Stimulated activated CD8-positive, alpha-beta memory T cell treated with anti-CD3 and anti-CD28 coated beads, Interleukin-12 subunit alpha, Interleukin-12 subunit beta, amount 100 ng/mL, for 1 hour (primary cell): ENCODE measurements at places on chromosomes 4 and X.

DNA sequence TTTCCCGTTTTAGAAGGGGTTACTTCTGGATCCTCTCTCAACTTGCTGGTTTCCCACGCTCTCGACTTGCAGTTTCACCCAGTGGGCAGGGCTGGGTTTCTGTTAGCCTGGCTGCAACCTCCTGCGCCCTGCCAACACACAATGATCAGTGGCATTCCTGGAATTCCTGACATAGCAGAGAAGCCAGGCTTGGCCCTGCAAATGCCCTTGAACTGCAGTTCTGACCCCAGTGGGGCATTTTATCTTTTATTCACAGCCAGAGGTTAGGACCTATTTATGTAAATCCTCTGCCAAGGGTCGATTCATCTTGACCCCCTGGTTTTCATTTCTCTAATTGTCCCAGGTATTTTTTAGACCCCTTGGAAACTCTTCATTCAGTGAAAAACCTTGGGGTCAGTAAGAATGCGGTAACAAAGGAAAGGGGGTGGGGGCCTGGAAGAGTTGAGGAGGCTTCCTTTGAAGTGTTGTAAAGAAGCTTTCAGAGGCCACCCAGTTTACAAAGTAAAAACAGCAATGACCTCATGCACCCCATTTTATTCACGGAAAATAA, 217.6 kb downstream of the ZNF674 start:
- no peak for DNase-seq

- DNase-seq = no peak
Observed at GRCh38 chrX:20140420-20140819, 1.2 kb downstream of the EIF1AX start.

GRCh38 chrX:132127743-132128142, at the start of gene FRMD7:
FRMD7 (minus strand) TSS chrX:132128020; CDS start chrX:132127844, 176 bp downstream.
- DNase-seq = no peak

DNA sequence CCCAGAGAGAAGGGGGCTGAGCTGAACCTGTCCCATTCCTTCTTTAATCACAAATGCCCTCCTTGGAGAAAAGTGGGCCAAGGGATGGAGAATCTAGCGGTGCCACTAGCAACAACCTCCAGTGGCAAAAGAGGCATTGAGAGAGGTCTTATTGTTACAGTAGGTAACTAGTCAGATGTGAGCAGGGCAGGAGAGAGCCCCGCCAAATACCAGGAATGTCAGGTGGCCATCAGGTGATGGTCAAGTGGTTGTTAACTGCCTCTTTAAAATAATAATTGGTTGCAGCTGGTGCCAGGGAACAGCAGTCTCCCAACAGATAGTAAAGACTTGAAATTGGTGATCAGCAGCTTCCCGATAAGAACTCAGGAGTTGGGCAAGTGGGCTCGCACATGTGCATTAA, 116.1 kb downstream of the EVC2 start:
- DNase-seq = no peak

GRCh38 chr4:15131551-15131950, 129.3 kb downstream of the CPEB2 start:
- no peak for DNase-seq

- DNase-seq = no peak
Observed at GRCh38 chr4:41820473-41820872, 71.9 kb upstream of the PHOX2B start.

GRCh38 chrX:19334945-19335626, 8.6 kb upstream of the PDHA1 start:
- no peak for DNase-seq

DNA sequence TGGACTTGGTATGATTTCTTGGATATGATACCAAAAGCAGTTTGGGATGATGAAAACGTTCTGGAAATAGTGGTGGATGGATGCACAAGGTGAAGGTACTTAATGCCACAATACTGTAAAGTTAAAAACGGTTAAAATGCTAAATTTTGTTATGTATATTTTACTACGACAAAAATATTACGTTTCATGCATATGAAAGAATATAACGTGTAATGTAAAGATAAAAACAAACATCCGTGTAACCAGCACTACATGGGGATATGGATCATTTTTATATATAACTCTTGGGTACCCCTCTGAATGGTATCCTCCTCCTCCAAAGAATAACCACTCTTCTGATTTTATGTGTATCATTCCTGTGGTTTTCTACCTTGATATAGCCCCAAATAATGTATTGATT, 862 bp upstream of the CENPU start:
- no peak for DNase-seq

DNA sequence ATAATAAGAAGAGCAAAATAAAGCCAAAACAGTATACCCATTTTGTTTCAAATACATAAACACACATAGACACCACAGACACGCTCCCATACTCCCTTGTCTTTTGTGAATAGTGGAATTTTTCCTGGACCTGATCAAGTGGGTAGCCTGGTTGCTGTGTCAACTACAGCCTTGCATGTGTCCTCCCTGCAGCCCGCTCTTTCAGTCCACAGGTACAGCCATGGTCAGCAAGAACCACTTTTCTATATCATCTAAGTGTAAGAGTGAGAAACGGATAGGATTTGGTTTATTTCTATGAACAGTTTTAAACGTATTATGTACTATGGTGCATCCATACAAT, 9.8 kb downstream of the PWWP3B start:
- no peak for DNase-seq

GRCh38 chr4:181350615-181351415, 892.4 kb upstream of the TENM3 start:
- DNase-seq = no peak

GRCh38 chr4:25377572-25378436, 741 bp downstream of the ANAPC4 start:
- no peak for DNase-seq

- DNase-seq = no peak
Observed at GRCh38 chr4:8267077-8267476, 2.5 kb upstream of the HTRA3 start.

DNA sequence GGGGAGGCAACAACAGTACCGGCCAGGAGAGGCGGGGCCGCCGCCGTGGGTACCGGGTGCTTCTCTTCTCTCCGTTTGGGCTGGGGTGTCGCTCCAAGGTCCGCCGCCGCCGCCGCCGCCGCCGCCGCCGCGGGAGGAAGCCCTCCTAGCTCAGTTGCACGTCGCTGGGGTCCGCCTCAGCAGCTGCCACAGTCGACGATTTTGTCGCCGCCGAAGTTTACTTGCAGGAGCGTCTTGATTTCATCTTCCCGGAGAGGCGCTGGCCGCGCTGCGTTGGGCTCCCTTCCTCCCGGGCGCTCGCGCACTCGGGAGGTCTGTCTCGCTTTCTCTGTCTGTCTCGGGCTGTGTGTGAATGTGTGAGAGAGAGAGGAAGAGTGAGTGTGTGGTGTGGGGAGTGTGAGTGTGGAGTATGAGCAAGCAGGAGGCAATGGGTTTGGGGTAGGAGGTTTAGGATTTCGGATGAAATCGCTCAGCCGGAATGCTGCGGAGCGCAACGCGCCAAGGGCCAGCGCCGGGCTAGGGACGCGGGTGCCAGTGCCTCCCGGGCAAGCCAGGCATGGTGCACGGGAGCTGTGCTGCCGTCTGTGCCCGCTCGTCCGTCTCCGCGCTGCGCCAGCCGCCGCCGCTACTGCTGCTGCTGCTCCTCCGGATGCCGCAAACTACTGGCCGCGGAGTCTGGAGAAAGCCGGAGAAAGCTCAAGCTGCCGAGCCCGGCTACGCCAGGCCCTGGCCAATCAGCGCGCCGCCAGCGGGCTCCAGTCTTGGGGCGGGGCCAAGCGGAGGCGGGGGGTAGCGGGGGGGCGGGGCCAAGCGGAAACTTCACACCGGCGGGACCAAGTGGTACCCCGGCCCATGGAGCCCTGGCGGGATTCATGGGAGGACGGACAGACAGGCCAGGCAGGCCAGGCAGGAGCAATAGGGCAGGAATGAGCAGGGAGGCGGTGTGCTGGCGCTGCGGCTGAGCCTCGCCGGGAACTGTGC, at the start of gene PCDH19:
Gene PCDH19, minus strand, starts transcription at position 664 of the 981 bp plus-strand sequence. CDS start 1,676 bp downstream, outside the sequence.
- DNase-seq = no peak

DNA sequence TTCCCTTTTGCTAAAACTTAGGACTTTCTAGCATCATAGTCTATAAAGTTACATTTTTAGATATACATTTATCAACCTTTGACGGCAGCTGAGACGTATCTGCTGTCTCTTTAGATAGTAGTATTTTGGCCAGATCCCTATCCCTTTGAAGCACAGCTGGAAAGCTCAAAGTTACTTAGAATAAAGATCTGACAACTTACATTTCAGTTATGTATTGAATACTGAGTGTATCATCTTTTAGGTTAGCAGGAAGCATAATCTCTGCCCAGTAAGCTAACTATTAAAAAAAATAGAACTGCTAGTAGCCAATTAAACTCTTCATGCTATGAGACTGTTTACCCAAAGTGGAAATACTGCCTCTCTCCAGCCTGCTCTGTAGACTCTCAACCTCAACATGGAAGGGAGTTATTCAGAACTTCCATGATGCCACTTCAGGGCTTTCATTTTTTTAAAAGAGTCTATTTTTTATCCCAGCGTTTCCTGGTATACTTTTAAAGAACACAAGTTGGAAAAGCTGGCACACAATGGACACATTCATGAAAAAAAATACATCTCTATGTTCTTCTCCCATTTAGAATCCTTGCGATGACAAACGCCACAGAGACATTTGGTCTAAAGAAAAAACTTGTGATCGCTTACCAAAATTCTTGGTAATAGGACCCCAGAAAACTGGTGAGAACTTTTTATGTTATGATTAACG, 126.3 kb downstream of the PRSS12 start:
- no peak for DNase-seq

DNA sequence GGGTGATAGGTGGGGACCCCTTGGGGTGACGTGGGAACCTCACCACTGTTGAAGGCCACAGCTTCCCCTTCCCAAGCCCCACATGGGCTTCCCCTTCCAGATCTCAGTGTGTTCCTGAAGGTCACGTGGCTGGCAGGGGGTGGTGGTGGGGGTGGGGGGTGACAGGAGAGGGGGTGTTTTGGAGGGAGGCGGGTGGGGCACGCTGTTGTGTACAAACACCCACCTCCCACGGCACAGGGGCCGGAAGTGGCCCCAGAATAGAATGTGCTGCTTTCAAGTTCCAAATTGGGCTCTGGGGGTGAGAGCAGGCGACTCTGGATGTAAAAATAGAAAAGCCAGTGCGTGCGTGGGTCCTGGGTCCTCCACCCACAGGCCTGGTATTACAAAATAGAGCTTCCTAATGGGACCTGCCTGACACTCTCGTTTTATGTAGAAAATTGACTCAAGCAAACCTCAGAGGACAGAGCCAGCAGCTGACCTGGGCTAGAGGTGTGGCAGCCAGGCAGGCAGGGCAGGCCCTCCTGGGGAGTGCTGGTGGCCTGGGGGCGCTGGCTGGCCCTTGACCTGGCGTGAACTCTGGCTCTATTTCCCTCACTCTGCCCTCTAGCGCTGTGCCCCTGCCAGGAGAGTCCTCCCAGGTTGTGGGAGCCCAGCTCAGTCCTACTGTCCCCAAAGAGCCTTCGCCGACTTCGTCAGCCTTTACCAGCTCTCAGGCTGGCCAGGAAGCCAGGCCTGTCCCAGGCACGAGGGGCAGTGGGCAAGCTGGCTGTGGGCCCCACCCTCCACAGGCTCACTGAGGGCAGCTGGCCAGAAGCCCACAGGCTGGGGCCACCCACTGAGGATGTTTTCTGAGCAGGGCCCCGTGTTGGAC, 5.4 kb upstream of the SH3BP2 start:
- no peak for DNase-seq

DNA sequence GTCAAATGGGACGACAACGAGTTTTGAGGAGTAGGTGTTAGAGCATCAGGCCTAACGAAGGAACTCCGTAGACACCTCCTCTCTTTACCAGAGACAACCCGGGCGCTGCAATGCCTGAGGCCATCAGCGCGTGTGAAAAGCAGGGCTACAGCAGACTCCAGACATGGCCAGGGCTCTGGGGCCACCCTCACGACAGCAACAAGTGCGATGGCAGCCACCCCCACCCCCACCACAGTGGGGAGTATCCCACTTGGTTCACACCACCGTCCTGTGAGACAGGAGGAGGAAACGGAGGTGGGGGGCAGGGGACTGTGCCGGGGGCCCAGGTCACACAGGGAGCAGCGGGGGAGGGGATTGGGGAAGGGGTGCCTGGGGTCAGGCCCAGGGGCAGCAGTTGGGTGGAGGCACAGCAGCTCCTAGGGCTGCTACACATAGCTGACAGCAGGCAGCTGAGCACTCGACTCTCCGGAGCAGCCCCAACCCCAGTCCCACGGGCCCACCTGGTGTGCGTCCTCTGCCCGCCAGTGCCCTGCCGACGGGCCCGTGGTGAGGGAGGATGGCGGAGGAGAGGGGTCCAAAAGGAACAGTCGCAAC, 8.5 kb downstream of the LRPAP1 start:
- no peak for DNase-seq

DNA sequence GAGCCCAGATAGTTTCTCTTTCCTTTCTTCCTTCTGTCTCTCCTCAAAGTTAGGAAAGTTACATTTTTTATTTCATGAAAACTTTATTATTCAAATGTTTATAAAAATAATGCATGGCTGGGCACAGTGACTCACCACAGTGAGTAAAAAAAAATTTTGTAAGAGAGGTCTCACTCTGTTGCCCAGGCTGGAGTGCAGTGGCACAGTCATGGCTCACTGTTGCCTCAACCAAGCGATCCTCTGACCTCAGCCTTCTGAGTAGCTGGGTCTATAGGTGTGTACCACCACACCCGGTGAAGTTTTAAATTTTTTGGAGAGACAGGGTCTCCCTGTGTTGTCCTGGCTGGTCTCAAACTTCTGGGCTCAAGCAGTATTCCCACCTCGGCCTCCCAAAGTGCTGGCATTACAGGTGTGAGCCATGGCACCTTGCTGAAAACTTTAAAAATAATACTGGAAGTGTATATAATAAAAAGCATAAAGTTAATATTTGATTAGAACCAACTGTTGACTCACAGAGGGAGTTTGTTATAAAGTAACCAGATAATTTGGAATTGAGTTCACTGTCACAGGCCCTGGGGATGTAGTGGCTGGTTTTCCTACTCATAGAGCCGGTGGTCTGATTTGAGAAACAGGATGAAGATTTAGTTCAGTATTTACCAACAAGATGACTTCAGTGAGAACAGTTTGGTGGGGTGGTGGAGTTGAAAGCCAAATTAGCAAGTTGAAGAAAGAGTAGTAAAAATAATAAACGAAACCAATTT, 18.0 kb downstream of the CMC4 start:
- DNase-seq = no peak

- DNase-seq = no peak
Observed at GRCh38 chr4:111999801-112000200, 145.5 kb upstream of the FAM241A start.

DNA sequence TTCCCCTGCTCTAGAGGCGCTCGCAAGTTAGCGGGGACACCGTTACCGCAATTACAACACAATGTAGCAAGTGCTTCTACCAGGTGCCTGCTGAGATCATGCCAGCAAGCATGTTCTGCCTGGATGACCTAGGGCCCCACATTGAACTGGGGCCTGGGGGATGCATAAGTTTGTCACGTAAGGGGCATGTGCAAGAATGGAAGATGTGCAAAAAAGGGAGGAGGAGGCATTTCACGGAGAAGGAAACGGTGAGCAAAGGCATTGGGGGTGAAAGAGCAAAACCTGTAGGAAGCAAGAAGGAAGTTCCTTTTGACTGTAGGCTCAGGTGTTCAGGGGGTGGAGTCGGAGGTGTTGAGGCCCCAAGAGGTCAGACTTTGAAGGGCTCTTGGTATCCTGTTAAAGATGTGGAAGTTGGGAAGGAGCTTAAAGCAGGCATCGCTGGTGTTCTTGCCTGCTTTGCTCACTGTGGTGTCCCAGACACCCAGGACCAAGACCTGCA, 602 bp upstream of the SCARB2 start:
- no peak for DNase-seq
